ENCODE measurements at places on chromosomes 16 and 17.
A peak's percentile ranks its signal among the peaks of the same experiment; 100 is the strongest.

- DNase-seq, result no peak
Observed at GRCh38 chr17:82080789-82081464, 15.3 kb upstream of the DUS1L start.

- DNase-seq, result no peak
Observed at GRCh38 chr16:75774197-75774596, 47.9 kb upstream of the CPHXL start.

DNA sequence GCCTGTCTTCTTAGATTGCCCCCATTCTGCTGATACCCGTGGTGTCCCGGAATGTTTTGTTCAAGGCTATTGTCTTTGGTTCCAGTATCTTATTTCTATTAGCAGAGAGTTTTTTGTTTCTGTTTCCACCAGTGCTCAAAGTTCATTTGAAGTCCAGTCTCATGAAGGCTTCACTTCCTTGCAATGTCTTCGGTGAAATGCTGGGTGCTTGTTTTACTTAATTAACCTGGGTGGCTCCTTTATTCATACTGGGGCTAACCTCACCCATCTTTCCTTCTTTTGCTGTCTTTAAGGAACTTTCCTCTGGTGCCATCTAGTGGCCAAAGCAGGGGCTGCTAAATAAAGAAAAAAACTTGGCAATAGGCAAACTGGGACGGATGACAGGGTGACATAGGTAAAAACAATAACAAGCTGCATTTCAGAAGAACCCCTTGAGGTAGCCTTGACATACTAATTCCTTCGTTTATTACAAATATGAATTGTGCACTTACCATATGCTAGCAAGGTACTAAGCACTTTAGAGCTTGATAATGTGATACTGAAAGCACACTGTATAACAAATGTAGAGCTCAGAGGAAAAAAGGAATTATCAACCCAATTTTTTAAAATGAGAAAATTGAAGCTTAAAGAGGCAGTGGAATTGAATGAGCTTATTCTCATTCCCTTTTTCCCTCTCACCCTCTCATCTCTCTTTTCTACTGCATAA lies 2.8 kb upstream of the SMIM36 start:
- peak; percentile 66 for DNase-seq

- DNase-seq, result no peak
Observed at GRCh38 chr16:89572485-89573205, 2.9 kb upstream of the CPNE7 start.

GRCh38 chr17:68182940-68183551 lies 64.8 kb upstream of the AMZ2 start:
- DNase-seq, result peak; percentile 84

GRCh38 chr17:14525551-14526455 lies 224.9 kb downstream of the HS3ST3B1 start:
- DNase-seq, result no peak

GRCh38 chr17:74745548-74746177 lies 2.8 kb upstream of the NHERF1 start:
- DNase-seq, result no peak
